ENCODE measurements at places on chromosomes 1 and 21.

- DNase-seq: peak; percentile 68
These were observed 248.6 kb downstream of the DNM3 start for GRCh38 chr1:172089768-172090510.

GRCh38 chr1:147717051-147717705 lies 43.2 kb downstream of the GJA5 start:
- peak; percentile 83 for DNase-seq

DNA sequence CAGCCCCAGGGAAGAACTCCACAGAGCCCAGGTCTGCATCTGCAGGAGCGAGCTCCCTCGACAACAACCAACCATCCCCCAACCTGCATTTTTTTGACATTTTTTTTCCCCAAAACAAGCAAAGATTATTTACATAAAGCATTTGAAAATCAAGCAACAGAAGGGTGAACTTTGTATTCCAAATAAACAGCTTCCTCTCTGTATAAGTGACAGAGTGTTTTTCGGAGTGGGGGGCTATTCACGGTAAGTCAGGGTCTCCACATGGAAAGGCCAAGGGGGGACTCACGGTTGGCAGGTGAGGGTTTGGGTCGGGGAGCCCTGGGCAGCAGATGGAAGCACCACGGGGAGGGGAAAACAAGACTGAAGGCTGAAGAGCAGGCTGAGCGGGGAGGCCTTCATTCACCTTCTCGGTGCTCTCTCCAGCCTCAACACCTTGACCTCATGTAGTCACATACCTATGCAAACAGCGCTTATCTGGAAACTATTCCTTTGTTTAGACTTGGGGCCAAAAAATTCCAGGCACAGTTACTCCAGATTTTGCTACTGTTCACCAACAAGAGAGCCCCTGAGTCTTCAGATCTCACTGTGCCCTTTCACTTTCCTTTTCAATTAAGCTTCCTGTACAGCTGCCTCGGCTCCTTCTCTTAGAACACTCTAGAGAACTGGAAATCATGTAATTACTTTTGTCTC lies 27.6 kb downstream of the C2CD2 start:
- no peak for DNase-seq

- DNase-seq: no peak
These were observed 10.7 kb upstream of the ARHGEF11 start for GRCh38 chr1:157056269-157056668.

- DNase-seq: no peak
These were observed 96.8 kb upstream of the ADGRL2 start for GRCh38 chr1:81703756-81704463.

GRCh38 chr1:223621312-223621734 lies 44.2 kb downstream of the CAPN8 start:
- no peak for DNase-seq

- no peak for DNase-seq
These were observed 17.3 kb downstream of the LTN1 start for GRCh38 chr21:28975397-28975796.

GRCh38 chr1:53605181-53605580 lies 133.8 kb downstream of the GLIS1 start:
- no peak for DNase-seq

GRCh38 chr1:222974496-222974895 lies 159.7 kb downstream of the DISP1 start:
- no peak for DNase-seq

GRCh38 chr21:22192766-22193165 lies 1194.6 kb downstream of the NCAM2 start:
- no peak for DNase-seq

- DNase-seq: no peak
These were observed 10.3 kb downstream of the PLA2G4A start for GRCh38 chr1:186839041-186839400.

DNA sequence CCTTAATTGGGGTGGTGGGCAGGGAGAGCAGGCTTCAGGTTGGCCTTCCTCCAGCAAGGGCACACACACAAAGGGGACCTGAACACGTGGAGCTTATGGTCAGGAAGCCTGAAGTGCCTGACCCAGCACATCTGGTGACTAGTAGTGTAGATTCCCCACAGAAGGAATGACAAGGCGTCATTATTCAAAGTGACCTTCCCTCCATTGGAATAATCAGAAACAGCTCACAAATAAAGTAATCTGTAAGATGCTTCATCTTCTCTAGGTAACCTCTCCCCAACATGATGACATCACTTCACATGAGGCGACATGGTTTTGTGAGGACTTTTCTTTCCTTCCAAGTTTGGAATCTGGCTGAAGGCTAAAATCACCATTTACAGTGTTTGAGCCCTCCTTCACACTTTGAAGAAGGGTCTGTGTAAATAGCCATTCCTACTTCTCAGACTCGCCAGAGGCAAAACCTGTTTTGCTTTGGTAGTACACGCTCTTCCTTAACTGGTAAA lies 32.8 kb upstream of the ERG start:
- DNase-seq: no peak

GRCh38 chr1:219990782-219991510 lies 55.4 kb downstream of the EPRS1 start:
- no peak for DNase-seq

DNA sequence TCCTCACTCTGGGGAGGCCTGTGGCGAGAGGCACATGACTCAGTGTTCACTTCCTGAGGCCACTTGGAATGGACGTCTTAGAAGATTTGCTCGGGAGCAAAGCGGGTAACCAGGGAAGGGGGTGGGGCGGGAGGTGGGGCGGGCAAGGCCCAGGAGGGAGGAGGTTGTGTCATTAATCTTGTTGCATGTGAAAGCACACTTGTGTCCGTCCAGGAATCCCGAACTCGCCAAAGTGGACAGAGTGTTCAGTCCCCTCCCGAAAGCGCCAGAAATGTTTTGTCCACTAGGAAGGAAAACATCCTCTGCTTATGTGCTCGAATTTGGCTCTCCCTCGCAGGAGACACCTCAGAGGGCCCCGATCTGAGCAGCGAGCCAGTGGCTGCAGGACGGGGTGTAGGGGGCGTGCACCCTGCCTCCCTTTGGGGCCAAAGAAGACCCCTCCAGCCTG lies 84.2 kb downstream of the SPSB1 start:
- DNase-seq: peak; percentile 67

DNA sequence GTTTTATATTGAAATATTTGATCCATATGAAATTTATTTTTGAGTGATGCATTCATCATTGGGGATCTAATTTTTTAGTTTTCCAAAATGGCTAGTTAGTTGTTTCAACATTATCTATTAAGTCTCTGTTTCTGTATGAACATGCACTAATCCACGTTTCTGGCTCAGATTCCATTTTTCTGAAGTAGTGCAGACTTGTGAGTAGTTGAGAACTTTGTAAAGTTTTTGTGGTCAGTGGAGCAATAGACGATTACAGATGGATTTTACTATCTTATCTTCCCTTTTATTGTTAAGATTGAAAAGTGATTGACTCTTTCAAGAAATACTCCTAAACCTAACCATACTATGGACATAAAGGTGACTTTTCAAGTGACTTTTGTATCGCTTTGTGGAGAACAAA lies 16.7 kb downstream of the SOAT1 start:
- DNase-seq: no peak

DNA sequence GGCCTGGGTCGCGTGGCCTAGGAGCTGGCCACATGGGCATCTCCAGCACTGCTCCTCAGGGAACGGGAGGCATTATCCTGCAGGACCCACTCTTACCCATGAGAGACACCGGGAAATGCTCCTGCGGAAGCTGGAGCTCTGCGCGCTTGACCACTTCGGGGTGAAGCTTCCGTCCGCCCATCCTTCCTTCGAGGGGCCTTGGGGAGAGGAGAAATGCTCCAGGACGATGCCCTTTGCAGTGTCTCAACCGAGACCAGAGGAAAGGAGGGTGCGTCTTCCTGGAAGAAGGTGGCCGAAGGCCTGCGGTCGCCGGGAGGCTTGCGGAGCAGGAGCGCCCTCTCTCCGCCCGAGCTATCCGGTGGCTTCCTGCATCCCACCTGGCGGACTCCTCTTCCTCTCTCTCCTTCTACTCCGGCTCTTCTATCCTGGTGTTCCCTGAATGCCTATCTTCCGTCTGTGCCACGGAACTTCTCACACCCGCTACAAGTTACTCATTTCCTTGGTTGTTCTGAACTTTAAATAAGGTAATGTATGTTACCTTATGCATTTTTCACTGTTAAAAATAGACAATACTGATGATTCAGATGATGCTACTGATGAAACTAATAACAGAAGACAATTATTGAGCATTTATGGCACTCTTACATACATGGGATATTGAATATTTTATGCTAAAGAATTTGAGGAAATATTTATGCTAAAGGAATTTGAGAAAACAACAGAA lies 91.4 kb downstream of the PRKAB2 start:
- DNase-seq: no peak

DNA sequence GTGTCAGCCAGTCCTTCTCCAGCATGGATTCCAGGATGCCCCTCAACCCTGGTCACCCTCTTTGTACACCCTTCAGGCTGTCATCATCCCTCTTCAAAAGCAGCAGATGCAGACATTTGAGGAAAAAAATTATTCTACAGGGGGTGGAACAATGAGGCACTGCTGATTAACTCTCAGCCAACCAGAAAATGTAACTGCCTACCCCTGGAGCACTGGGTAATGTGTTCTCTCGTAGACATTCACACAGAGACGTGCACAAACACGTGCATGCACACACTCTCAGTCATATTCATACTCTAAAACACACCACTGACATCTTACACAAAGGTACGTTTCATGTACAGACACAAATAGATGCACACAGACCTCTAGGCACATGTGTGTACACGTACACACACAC lies 175.4 kb downstream of the TRABD2B start:
- DNase-seq: no peak

DNA sequence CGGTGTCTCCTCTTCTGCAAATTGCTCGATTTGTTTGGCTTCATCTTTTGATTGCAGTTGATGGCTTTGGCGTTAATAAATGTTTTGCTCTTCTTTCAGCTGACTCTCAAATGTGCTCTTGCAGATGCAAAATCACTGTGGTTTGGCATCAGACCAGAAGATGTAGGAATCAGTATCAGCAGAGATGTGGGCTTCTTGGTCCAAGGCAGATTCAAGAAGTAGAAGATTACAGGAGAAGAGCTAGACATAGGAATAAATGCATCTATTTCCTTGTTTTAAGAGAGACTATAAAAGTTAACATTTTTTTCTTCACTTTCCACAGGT lies 59.8 kb upstream of the BACH1 start:
- no peak for DNase-seq

GRCh38 chr1:217076902-217077301 lies 353.7 kb upstream of the ESRRG start:
- DNase-seq: no peak

GRCh38 chr1:233998456-233998855 lies 94.0 kb downstream of the SLC35F3 start:
- DNase-seq: no peak

GRCh38 chr1:17833661-17834501 lies 78.7 kb downstream of the ACTL8 start:
- no peak for DNase-seq

- no peak for DNase-seq
These were observed 114.3 kb downstream of the GDAP2 start for GRCh38 chr1:117814856-117815797.

DNA sequence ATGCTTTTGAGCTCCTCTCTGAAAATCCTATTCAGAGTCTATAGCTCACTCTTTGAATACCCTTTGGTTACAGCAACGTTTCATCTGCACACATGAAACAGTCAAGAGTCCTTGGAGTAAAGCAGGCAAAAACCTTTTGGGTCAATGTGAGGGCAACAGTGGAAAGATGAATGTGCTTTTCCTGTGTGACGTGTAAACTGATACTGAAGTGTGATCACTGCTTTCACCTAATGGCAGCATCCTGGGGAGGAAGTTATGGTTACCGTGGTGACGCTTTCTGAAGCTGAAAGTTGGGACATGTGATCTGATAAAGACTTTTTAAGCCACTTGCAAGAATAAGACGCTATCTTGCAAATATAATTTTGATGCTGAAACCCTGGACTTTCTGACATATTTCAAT lies 160.0 kb downstream of the SEC16B start:
- DNase-seq: no peak

- no peak for DNase-seq
These were observed 168.9 kb upstream of the C21orf91 start for GRCh38 chr21:17988102-17988437.

- DNase-seq: peak; percentile 87
These were observed 29.8 kb upstream of the BMP8B start for GRCh38 chr1:39818482-39818881.

- DNase-seq: peak; percentile 79
These were observed 14.4 kb downstream of the ABCG1 start for GRCh38 chr21:42233067-42233961.

DNA sequence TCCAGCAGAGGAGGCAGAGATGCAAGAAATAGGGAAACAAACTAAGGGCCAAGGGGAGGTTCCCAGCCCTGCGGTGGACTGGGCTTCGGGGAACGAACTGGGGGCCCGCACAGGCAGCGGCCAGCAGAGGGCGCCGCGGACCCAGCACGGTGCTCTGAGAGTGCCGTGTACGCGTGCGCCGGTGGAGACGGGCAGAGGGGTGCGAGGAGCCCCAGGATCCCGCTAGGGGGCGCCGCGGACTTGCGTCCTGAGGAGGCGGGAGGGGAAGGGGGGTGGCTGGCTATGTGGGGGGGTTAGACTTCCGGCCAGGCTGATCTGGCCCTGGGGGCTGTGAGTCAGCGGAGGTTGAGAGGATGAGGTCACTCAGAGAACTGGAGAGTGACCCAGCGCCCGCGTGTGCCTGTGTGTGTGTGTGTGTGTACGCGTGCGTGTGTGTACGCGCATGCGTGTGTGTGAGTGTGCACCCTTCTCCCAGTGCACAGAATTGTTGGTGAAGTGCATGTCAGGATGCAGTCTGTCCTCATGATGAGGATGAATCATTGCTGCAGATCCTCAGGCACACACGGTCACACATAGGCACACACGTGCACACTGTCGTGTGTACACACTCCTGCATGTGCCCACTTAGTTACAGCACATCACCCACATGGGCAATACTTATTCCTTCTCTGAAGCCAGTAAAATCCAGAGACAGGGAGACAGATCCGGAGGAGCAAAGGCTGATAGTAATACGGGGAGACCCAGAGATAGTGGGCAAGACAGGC lies 17.0 kb downstream of the NES start:
- peak; percentile 96 for DNase-seq

- no peak for DNase-seq
These were observed 38.8 kb downstream of the RCAN1 start for GRCh38 chr21:34576041-34576511.

- no peak for DNase-seq
These were observed 6.6 kb downstream of the LRRN2 start for GRCh38 chr1:204678721-204679475.

GRCh38 chr1:42146626-42147320 lies 6.4 kb upstream of the GUCA2B start:
- peak; percentile 85 for DNase-seq

DNA sequence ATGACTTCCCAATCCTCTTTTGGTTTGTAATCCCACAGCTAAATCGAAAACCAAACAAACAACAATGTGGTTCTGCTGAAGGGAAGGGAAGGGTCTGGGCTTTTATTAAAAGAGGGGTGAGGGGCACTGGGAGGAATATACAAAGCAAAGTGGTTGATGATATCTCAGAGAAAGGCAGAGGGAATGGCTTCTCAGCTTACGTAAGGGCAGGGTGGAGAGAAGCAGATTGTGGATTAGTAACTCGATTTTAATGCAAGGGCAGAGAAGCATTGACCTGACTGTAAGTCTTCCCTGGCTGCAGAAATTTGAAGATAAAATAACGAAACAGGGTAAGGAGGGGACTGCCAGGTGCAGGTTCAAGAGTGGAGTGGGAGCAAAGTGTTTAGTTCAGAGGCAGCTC lies 438.2 kb upstream of the LRRC7 start:
- DNase-seq: no peak

Measured in ureter (tissue), 1 donor.